Stimulated activated CD8-positive, alpha-beta memory T cell treated with anti-CD3 and anti-CD28 coated beads, Interleukin-2, amount 100 ng/mL, for 48 hours (primary cell): ENCODE measurements at places on chromosomes 7 and 10.
A peak's percentile ranks its signal among the peaks of the same experiment; 100 is the strongest.

- DNase-seq = no peak
Measured at GRCh38 chr10:114928818-114929217, 9.2 kb upstream of the TRUB1 start.

GRCh38 chr7:121244120-121244870, 84.5 kb upstream of the WNT16 start:
- no peak for DNase-seq

GRCh38 chr10:34294137-34294536, 521.0 kb downstream of the PARD3 start:
- DNase-seq = no peak

DNA sequence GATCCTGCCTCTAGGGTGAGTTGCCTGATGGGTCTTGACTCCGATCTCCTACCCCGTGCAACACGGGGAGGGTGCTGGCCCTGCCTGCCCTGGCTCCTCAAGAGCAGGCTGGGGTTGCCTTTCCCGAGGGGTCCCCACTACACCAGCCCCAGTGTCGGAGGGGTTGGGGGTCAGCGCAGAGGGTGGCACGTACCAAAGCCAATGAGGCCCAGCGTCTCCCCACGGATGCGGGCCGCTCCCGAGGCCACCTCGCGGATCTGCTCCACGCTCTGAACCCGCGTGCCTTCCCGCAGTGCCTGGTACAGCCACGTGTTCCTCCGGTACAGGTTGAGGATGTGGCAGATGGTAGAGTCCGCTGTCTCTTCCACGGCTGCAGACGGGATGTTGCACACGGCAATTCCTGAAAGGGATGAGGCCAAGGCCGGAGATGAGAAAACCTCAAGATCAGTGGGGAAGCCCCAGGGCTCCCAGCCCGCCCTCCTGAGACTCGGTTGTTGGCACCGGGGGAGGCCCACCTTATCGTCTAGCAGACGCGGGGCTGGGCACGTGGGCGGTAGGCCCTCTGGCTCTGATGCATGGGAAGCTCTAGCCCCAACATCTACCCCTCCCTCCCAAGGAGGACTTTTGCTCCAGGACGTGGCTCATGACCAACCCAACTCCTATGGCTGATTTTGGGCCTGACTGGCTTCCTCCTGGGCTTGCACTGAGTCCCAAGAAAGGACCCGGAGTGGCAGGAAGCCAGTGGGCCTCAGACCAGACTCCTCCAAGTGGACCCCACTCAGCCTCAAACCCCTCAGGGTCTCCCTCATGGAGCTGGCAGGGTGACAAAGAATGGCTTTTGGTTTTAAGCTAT, 56.1 kb downstream of the ZRANB1 start:
- no peak for DNase-seq

DNA sequence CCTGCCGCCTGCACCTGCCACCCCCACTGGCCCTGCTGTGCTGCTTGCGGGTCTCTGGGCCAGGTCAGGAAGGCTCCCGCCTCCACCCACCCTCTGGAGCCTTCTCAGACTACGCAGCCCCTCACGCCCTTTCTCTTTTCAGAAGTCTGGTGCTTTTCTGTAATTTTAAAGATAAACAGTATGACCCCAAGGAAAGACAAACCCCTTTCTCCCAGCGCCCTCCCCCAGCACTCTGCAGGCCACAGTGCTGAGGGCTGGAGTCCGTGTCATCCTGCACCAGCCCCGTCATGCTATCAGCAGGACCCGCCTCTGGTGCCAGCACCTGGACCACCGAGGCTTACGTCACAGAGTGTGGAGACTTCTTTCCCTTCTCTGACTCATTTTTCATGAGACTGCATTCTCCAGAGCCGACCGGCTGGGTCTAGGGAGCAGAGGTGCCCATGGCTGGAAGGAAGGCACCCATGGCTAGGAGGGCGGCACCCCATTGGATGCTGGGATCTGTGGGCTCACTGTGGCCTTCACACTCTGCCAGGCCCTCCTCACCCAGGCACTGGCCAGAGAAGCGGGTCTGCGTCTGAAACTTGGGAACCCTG, 53.4 kb downstream of the CFAP46 start:
- no peak for DNase-seq

- DNase-seq = peak; percentile 18
Measured at GRCh38 chr10:30510184-30510931, 76.4 kb downstream of the MAP3K8 start.

GRCh38 chr7:136923111-136923667, 54.7 kb downstream of the CHRM2 start:
- DNase-seq = no peak

DNA sequence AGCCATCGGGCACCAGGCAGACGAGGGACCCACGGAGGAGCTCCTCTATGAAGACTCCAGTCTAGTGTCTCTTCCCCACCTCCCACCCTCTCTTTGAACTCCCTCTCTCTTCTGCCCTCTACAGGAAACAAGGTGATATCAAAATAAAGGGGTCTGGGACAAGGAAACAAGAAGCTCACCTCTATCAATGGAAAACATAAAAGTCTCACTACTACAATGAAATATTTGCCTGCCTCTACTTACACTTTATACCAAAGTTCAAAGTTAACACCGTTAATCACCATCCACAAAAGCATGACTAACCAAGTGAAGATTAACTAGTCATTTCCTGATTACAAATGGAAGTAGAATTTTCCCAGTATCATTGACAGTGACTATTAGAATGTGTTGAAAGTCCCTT, 82.2 kb downstream of the PARD3 start:
- no peak for DNase-seq

DNA sequence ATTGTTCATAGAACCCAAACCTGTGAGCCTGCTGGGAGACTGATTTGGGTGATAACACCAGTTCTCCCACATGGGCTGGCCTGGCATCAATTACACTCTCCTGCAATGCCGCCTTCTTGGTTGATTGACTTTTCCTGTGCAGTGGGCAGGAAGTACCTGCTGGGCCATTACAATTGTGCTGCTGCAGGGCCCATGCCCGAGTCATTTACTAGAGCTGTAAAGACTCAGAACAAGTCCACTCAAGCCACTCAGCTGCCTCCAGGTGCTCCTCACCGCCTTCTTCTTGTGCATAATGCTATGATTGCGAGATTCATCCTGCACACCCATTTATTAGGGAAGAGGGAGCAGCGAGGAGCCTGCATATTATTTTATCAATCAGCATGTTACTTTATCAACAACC, 264.0 kb downstream of the TCERG1L start:
- no peak for DNase-seq

GRCh38 chr10:35640474-35640873, 1.6 kb downstream of the FZD8 start:
- DNase-seq = no peak

GRCh38 chr7:68706291-68706690, 892.0 kb upstream of the AUTS2 start:
- DNase-seq = no peak

GRCh38 chr7:26284995-26285632, 6.5 kb upstream of the SNX10 start:
- no peak for DNase-seq
